NCI-H1092 treated with DMSO at 0.1 percent for 48 hours (cell line): ENCODE measurements at places on chromosomes 16 and 17.

- DNase-seq = peak; percentile 32
Observed at GRCh38 chr17:79465011-79465680, 145.7 kb downstream of the RBFOX3 start.

DNA sequence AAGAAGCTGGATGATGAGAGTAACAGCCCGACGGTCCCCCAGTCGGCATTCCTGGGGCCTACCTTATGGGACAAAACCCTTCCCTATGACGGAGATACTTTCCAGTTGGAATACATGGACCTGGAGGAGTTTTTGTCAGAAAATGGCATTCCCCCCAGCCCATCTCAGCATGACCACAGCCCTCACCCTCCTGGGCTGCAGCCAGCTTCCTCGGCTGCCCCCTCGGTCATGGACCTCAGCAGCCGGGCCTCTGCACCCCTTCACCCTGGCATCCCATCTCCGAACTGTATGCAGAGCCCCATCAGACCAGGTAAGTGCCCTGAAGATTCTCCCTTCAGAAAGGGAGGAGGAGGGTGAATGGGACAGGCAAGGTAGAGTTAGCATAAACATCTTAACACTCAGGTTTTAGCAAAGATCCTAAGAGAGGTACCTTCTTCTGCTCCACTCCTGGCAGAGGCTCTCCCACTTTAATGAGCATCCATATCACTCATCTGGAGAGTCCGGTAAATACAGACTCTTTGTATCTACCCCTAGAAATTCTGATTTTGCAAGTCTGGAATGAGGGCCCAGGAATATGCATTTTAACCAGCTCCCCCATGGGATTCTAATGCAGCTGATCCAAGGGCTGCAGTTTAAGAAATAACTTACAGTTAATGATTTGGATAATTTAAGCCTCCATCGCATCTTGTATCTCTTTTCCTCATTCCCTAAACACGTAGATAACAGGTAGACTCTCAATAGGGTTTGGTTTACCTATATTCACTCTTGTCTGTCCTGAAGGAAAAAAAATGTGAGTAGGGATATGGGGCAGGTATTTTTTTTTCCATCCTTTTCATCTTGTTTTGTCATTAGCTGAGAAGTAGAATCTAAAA is 3.3 kb downstream of the HLF start:
- no peak for DNase-seq

GRCh38 chr17:34011599-34011998 is 243.5 kb upstream of the CCL2 start:
- DNase-seq = no peak

DNA sequence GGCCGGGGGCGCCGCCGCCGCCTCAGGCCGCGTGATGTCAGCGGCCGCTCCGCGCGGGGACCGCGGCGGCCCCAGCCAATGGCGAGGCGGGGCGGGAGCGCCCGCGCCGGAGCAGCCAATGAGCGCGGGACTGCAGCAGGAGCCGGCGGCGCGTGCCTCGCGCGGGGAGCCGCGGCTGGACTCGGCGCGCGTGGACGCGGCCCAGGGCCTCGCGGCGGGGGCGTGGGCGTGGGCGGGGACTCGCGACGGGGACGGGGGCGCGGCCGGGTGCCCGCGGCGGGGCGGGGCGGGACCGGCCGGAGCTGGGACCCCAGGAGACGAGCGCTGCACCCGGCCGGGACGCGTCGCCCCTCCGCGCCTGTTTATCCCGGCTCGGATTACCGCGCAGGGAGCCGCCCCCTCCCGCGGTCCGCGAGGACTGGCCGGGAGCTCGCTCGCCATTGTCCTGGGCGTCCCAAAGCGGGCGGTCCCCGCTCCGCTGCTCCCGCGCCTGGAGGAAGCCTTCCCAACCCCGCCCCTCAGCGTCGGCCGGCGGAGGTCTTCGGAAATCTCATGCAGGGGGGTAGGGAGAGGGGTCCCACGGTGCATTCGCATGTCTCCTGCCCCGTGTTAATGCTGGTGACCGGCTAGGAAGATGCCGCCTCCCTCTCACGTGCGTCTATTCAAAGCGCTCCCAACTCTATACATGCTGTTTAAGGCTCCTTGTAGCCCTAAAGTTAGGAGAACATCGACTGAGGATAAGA is at the start of gene RNF157:
Gene RNF157 (minus strand): TSS at position 33 of the 743 bp plus-strand sequence. CDS start 253 bp downstream, outside the sequence.
- DNase-seq = peak; percentile 39

GRCh38 chr16:70692130-70692872 is 6.4 kb upstream of the MTSS2 start:
- no peak for DNase-seq
